ENCODE measurements at places on chromosomes 1 and 21.

DNA sequence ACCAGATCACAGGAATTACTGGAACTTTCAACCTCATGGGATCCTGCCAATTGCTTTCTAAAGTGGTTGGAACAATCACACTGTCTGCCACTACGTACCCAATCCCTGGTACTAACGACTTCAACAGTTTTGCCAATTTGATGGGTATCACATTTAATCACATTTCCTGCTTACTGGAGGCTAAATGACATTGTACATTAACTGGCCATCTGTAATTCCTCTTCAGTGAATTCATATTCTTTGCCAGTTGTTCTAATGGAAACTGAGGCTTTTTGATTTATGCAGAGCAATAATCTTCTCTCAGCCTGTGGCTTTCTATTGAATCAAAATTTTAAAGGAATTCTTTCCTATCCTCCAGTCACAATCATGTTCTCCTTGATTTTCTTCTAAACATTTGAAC lies 38.2 kb downstream of the LGALS8 start:
- no peak for DNase-seq

GRCh38 chr1:38026592-38027200 lies 14.2 kb downstream of the UTP11 start:
- DNase-seq: peak; percentile 58

DNA sequence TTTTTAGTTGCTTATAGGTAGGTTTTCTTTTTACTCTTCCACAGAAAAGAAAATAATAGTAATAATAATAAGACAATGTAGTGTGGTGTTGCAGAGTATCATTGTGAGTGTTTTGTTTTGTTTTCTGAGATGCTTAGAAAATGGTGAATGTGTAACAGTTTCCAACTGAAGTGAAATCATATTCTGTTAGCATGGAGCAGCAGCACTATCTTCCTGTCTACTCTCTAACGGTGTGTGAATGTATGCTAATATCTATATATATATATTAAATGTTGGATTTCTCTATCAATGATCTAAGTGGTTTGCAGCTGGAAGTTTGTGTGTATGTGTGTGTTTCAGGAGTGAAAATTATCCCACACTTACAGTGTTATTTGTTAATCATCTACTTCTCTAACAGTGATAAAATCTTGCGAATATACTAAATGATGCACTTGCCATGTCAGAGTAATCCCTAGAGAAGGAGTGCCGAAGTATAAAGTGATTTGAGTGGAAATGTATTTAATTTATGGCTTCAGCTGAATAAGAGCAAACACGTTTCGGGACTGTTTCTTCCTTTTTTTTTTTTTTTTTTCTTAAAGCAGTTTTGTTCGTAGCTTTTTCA lies 377 bp downstream of the SAMD13 start:
- no peak for DNase-seq

DNA sequence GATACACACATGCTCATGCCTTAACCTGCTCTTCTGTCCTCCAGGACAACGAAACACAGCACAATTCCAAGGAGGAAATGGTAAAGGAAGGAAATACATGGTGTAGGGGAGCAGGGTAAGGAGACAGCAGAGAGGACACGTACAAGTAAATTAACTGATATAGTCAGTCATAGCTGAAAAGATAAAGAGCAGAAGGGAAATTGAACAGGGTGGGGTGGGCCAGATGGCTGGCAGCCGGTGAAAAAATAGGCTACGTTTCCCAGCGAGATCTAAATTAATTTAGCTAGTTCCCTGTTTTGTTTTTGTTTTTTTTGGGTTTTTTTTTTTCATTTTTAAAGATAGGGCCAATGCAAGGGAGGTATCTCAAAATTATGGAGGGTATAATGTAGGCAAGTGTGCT lies 109.2 kb downstream of the FAM78B start:
- no peak for DNase-seq

- DNase-seq: no peak
Observed at GRCh38 chr1:175188936-175189335, 3.6 kb downstream of the KIAA0040 start.

DNA sequence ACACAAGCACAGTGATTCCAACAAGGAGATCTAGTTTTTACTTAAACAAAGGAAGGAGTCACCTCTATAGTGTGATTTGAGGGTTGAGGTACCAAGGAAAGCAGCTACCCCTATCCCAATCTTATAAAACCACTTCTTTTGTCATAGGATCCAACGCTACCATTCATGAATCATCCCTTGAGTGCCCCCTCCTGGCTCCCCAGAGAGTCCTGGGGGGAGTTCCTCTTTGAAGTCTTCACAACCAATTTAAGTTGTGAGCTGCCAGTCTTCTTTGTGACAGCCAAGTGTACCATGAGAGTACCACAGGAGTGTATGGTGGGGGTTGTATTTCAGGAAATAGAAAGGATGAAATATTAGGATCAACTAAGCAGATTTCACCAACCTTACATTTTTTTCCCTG lies 39.1 kb upstream of the NHLH2 start:
- DNase-seq: no peak

- DNase-seq: no peak
Observed at GRCh38 chr1:223741861-223742260, 29.5 kb downstream of the CAPN2 start.

DNA sequence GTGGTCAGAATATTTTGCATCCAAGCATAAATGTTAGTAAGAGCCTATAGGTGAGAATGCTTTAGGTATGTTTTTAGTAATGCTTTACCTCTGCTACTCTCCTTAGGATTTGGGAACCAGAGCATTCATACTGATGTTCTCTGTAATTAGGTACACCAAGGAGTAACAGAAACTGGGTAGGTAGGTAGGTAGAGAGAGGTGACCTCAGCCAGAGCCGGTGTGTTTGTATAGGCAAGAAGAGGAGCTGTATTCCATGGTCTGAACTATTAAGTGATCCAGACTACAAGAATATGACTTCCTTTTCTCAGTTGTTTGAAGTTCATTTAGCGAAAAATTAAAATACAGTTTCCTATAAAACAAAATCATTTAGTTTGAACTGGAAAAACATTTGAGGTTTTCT lies 108.5 kb downstream of the SDCCAG8 start:
- no peak for DNase-seq

DNA sequence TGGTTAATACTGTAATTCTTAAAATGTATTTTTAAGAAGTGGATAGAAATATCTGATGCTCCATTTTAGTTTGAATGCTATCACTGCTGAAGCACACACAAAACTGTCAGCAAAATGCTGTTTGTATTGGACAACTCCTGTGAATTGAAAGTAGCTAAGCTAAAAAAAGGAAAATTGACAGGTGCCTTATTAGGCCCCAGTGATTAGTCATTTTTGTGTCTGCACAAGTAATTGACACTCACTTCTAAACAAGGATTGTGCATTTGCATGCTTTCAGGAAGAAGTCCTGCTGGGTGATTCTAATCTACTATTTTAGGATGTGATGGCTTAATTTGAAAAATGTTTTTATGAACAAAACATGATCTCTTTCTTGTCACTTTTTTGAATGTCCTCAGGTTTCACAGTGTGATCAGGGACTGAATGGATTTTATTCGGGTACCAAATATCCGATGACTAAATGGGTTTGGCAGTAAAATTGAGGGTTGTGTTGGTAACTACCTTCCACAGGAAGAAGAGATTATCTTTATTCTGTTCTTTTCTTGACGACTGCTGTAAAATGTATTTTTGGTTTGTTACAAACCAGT lies 13.0 kb upstream of the MAP3K7CL start:
- no peak for DNase-seq

GRCh38 chr21:42973309-42973990 lies 912 bp upstream of the PKNOX1 start:
- DNase-seq: no peak

GRCh38 chr1:117683571-117684285 lies 77.9 kb downstream of the TENT5C start:
- no peak for DNase-seq

- DNase-seq: no peak
Observed at GRCh38 chr1:15974855-15975254, 1.0 kb downstream of the ZBTB17 start.

DNA sequence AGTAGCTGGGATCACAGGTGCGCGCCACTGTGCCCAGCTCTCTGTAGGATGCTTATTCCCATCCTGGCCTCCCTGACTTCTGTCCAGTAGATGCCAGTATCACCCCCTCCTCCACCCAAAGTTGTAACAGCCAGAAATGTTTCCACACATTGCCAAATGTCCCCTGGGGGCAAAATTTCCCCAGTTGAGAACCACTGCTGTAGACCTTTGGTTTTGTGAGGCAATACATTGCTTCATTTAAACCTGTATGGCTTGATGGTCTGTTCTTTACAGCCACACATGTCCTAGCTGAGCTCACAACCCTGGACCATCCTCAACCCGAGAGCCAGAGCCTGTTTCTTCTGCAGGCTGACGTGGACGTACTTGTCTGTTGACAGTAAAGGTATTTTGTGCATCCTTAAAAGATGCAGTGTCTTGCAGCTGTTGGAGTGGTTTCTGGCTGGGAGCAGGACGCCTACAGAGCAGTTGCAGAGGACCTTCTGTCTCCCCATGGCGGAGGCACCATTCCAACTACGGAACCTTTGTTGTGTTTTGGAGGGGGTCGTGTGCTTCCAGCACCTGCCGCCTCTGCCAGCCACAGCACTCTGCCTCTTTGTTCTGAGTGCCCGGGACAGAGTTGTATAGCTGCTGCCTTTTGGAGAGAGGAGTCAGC lies 26.6 kb downstream of the DOP1B start:
- DNase-seq: no peak

DNA sequence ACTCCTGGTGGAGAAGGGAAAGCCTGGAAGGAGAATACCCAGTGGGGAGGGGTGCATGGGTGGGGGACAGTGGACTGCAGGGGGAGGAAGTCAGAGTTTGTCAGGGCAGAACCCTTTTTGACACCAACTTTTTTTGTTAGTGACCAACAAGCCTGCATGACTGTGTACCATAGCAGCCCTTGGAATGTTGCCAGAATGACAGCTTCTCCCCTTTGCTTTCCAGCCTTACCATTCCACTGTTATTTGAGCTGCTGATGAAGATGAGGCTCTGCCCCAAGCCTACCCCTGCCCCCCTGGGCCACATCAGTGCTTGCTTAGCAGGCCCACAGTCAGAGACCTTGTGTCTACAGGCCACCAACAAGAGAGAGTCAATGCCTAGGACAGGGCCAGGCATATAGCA lies 341.2 kb downstream of the HHAT start:
- DNase-seq: no peak

DNA sequence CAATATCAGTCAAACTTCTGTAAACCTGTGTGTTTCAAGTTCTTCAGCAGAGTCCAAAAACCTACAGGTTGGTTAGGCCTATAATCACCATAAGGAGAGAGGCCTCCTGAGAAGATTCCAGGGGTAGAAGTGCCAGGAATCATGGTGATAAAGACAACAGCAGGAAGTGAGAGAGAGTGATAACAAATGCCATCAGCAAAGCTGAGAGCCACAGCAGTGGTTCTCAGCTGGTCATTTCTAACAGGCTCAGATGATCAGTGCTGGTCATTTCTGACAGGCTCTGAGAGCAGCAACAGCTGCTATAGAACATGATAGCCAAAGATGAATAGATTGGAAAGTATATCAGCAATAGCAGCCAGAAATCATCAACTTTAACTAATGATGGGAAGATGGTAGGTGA lies 101.3 kb downstream of the TYW3 start:
- no peak for DNase-seq

DNA sequence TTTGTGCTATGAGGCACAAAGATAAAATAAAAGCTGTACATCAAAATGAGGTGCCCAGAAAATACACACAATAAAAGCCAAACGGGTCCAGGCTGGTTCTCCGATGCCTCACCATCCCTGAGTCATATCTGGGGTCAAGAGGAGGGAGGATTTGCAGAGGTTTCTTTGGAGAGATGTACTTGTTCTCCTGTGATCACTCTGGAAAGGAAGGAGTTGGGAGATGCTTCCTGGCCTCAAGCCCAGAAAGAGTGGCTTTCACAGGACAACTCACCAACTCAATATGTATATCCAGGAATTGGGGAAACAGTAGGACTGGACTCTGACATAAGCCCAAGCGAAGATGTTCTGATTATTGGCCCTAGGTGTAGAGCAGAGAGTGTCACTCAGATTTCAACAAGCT lies 51.9 kb downstream of the DIPK1A start:
- no peak for DNase-seq

GRCh38 chr1:1616045-1616790 lies 918 bp downstream of the MIB2 start:
- no peak for DNase-seq

- DNase-seq: no peak
Observed at GRCh38 chr1:58774027-58774426, 9.8 kb downstream of the JUN start.

DNA sequence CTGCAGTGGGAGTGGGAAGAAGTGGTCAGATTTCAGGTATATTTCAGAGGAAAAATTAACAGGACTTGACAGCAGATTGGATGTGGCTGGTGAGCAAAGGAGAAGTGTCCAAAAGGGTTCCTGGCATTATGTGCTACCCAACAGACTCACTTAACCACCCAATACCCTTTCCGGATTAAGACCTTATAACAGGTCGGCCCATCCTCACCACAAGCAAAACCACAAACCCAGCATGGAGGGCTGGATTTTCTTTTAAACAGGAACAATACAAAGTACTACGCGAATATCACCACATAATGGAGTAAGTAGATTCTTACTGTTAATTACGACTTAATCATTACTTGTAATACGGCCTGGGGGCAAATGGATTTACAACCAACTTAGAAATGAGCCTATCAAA lies 59.2 kb downstream of the WDR64 start:
- DNase-seq: no peak
